ENCODE measurements at places on chromosomes 5 and 9.

DNA sequence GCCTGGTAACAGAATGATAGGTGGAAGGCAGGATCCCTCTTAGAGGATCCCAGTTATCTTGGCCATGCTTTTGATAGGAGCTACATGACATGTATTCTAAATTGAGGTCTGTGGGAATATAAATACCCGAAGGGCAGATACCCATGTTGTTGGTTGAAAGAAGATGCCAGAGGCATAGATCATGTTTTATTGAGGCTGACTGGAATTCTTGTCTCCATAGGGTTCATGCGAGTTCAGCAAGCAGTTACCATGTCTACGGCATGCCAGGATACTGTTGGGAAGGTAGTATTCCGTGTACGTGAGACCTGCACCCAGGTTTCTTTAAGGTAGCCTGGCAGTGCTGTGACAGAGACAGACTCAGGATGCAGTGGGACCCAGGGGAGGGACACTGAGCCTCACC lies 230.7 kb downstream of the NR3C1 start:
- no peak for DNase-seq

DNA sequence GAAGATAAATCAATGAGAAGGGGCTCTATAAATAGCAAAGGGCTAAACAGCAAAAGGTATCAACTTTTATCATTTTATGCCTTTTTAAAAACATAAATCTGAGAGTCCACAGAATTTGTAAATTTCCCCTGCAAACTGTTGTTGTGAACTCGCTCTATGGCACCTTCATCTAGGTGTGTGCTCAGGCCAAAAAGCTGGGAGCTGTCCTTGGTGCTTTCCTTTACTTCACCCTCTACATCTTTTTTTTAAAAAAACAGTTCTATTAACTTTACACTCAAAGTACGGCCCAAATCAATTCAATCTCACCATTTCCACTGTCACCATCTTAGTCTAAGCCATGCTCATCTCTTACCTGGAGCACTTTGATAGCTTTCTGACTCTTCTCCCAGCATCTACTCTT lies 108.2 kb upstream of the GPR151 start:
- no peak for DNase-seq

- peak; percentile 75 for DNase-seq
These were observed 43.7 kb upstream of the TTC1 start for GRCh38 chr5:159965031-159965837.

DNA sequence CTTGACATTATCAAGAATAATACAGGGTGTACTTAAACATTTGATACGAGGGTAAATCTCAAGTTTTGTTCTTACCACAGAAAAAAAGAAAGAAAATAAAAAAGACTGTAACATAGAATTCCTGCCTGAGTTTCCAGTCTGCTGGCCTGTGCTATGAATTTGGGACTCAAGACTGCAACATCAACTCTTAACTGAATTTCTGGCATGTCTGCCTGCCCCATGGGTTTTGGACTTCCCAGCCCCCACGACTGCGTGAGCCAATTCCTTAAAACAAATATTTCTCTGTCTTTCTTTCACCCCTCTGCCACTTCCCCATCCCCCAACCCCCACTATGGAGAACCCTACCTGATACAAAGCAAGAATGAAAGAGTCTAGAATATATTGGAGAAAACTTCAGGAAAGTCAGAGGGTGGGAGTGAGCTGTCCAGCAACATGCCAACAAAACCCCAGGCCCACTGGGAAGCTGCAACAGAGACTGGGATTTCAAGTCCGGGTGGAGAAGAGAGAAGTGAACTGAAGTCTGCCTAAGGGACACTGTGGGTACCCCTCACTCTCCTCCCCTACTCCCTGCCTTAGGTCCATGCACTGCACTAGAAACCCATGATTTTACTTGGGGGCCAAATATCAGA lies 43.0 kb downstream of the MARCHF3 start:
- no peak for DNase-seq

DNA sequence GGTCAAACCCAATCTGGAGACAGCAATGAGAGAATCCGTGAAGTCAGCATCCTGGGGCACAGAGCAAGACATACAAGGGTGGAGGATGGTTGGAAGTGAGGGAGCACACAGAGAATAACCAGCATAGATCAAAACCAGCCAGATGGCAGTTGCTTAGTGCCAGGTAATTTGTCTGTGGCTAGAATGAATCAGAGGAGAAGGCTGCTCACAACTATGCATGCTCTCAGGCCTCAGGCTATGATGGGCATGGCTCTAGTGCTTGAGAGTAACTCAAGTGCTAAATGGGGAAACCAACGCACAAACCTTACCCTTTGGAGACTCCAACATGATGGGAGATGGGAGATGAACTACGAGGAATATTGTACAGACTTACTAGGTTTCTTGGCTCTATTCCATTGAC lies 160.8 kb downstream of the DMRT2 start:
- DNase-seq = no peak

GRCh38 chr5:178120607-178121357 lies 7.5 kb downstream of the N4BP3 start:
- peak; percentile 74 for DNase-seq

DNA sequence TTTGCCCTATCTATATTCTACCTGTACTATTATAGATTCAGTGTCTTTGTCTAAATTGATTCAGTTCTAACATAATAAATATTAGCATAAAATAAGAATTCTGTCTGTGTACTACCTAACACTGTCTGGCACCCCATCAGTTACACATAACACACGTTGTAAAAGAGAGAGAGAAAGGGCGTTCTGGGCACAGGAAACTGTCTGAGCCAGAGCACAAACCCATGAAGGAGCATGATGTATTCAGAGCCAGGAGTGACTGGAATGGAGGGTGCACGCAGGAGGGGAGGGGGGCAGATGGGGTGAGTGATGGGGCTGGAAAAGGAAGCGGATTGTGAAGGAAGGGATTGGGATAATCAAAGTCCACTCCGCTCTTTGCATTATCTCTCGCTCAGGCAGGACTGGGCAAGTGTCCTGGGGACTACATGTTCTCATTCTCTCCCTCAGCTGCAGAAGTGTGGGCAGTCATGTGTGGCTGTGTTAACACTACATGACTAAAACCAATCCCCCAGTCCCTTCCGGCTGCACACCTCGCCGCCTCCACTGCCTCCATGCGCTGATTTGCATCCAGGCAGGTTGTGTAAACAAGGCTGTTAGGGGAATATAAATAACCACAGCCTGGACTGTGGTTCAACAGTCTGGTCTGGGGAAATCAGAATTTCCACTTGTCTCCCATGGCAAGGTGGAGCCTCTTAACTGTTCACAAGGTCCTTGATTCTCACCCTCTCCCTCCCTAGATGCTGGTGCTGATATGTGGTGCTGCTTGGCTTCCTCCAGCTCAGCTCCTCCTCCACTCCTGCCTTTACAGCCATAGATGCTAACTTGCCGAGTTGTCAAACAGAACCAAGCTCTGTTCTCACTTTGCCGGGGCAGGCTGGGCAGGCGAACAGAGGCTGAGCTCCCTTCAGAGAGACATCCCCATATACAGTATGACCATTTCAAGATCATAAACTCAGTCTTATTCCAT lies 367.5 kb upstream of the BRINP1 start:
- DNase-seq = no peak

- DNase-seq = no peak
These were observed at the start of gene GABRA6 for GRCh38 chr5:161685461-161685860. Gene GABRA6, plus strand, starts transcription at chr5:161685721. Its CDS starts 269 bp downstream, at chr5:161685990.

GRCh38 chr5:126757713-126758357 lies 19.1 kb upstream of the LMNB1 start:
- DNase-seq = no peak

GRCh38 chr5:60161340-60161934 lies 267.9 kb upstream of the PDE4D start:
- DNase-seq = peak; percentile 58

DNA sequence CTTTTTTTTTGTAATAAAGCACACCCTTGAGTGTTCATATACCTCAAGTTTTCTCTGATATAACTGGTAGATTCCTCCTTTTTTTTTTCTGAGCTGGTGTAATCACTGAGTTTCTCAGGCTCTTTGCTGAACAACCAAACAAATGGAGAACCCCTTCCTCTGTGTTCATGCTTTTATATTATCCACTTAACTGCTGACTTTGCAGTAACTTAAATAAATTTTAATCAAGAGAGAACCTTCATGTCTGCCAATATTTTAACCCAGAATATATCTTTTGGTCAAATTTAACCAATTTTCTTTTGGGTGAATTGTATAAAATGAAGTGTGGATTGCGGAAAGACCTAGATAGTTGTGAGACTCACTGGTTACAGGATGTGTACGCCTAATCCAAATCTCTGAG lies 833.0 kb upstream of the COX7C start:
- DNase-seq = no peak

- no peak for DNase-seq
These were observed 111.3 kb downstream of the LPAR1 start for GRCh38 chr9:110926828-110927487.

DNA sequence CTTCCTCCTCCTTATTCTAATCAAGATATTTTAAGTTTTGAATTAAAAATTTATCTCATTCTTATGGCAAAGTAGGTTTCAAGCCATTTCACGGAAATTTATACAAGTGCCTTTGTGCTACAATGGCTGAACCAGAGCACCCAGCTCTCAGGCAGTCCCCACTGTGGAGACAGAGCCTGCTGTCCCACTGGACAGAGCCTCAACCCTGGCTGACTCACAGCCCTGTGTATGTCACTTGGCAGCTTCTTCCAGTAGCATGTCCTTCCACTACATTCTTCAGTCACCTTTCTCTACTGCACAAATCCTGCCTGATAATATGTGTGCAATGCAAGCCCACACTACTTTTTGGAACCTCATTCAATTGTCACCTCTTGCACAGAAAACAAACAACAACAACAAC lies 253.1 kb downstream of the PDE4D start:
- peak; percentile 16 for DNase-seq

DNA sequence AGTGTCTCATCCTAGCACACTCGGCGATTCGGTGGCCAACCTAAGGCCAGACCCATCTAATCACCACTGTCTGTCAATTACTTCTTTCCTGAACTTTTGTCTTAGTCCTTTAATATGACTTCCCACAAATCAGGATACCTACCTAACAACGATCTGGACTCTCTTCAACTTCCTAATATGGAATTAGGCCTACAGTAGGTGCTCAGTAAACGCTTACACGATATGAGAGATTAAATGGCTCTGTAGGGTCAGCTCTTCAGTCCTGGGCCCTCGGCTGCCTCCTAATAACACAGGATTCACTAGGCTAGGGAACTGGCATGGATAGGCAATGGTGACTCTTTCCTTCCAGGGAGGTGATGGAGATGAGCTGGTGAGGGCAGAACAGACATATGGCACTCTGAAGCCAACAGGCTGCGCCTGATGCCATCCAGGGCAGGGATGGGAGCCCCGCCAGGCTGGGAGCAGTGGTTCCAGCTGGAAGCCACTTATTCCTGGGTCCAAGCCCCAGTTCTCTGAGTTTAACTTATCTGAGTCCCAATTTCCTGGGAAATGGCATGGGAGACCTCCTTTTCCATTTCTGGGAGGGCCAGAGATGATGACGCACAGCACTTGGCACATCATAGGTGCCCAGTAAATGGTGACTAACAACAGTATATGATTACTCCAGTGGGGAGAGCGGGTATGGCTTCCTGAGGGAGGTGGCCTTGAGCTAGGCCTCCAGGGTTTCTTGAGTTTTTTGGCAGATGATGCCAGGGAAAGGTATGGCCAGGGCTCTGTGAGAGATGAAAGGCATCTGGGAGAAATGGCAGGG lies 7.3 kb downstream of the PDGFRB start:
- DNase-seq = peak; percentile 64

- DNase-seq = no peak
These were observed 195.5 kb downstream of the SNCAIP start for GRCh38 chr5:122507581-122507980.

DNA sequence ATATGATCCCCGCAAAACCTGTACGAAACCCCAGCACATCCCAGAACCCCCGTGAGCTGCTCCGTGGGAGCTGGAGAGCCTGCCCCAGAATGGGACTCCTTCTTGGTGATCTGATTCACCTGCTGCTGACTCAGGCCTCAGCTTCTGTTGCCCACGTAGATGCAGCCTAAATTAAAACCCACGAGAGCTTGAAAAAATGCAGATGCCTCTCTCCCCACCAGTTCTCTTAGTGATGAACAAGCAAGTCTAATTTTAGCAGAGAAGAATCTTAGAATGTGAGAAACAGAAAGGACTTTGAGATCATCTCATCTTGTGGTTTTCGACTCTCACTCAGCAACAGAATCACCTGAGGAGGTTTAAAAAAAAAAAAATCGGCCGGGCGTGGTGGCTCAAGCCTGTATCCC lies 57.6 kb downstream of the TMOD1 start:
- no peak for DNase-seq

GRCh38 chr9:106860721-106861639 lies 2.0 kb upstream of the ZNF462 start:
- DNase-seq = peak; percentile 36

GRCh38 chr9:99192786-99193465 lies 28.8 kb downstream of the ALG2 start:
- peak; percentile 7 for DNase-seq

GRCh38 chr5:8647111-8647510 lies 778.2 kb downstream of the MTRR start:
- no peak for DNase-seq

GRCh38 chr5:14178671-14179211 lies 35.6 kb downstream of the TRIO start:
- DNase-seq = peak; percentile 66

- DNase-seq = peak; percentile 50
These were observed 1.5 kb downstream of the FBN2 start for GRCh38 chr5:128536254-128537220.

DNA sequence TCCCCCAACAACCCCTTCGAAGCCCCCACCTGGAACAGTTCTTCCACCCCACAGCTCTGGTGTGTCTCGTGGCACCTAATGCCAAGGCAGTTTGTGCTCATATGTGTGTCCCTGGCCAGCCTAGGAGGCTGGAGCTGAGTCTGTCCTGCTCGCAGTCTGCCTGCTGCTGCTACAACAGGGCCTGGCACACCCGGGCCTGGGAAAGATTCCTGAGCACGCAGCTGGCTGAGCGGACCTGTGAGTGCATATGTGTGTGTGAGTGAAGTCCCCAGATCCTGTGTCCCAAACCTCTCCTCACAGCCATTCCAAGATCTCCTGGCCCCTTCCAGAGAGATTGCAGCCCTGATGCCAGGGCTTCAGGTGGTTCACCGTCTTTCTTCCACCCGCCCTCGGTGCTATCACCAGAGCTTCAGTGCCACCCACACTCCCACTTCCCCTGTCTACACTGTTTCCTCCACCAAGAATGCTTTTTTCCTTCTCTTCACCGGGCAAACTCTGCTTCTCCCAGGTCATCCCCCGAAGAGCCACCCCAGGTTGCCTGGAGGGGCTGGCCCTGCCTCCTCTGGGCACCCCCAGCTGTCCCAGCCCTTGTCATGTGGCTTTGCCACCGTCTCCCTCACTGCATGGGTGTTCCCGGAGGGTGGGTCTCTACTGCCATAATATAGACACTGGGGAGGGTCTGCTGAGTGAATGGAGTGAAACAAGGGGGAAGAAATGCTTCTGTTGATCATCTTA lies 28.4 kb downstream of the LMX1B start:
- no peak for DNase-seq

- peak; percentile 83 for DNase-seq
These were observed 76.4 kb upstream of the RARS1 start for GRCh38 chr5:168409591-168410458.

GRCh38 chr9:6224393-6225154 lies 9.0 kb downstream of the IL33 start:
- DNase-seq = no peak

Data from fibroblast of pulmonary artery (primary cell).